ENCODE measurements at places on chromosomes 1 and 21.

DNA sequence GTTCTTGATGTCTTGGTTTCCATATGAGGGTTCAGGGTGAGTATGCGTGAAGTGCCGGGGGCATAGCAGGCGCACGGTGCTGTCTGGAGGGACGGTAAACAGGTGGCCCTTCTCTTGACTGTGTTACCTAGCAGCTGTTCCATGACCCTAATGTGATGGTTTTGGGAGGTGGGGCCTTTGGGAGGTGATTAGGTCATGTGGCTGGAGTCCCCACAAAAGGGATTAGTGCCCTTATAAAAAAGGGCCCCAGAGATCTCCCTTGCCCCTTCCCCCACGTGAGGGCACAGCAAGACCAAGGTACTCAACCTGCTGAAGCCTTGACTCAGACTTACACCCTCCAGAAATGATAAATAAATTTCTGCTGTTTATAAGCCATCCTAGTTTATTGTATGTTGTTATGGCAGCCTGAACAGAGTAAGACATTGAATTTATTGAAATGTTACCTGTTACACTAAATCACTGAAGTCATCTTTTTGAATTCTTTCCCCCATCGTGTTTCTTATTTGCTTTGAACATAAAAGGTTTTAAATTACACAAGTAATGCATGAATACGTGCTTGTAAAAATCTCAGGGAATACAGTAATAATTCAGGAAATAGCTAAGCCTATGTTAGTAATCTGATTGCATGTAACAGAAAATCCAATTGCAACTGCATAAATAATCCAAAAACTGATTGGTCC is 15.6 kb downstream of the TRAPPC10 start:
- no peak for DNase-seq

GRCh38 chr1:230218667-230219066 is 151.6 kb downstream of the GALNT2 start:
- no peak for DNase-seq

DNA sequence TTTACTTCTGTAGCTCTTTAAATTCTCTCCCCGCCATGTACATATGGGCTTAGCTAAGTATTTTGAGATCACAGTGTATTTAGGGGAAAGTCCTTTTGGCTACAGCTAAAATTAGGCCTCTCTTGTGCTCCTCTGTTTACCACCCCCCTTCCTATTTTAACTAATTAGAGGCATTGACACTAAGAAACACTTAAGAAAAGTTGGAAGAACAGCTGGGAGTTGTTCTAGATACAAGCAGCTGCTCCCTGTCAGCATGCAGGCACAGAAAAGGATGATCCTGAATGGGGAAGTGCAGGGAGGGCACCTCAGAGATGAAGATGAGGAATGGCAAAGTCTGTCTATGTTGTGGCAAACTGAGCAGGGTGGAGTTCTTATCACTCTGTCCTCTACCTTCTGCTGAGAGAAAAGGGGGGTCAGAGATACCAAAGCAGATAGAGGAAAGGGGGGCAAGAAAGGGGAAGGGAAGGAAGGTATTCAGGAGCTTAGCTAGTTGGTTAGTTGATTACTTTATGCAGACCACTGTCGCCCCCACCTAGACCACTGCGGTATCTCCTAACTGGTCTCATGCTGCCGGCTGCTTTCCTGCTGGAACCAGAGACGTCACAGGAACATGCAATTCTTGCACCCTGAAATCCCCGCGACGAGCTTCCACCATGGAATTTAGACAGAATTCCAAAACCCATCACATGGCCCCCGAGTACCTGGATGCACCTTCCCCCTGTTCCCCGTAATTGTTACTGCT is 82.4 kb upstream of the HOOK1 start:
- DNase-seq: no peak

DNA sequence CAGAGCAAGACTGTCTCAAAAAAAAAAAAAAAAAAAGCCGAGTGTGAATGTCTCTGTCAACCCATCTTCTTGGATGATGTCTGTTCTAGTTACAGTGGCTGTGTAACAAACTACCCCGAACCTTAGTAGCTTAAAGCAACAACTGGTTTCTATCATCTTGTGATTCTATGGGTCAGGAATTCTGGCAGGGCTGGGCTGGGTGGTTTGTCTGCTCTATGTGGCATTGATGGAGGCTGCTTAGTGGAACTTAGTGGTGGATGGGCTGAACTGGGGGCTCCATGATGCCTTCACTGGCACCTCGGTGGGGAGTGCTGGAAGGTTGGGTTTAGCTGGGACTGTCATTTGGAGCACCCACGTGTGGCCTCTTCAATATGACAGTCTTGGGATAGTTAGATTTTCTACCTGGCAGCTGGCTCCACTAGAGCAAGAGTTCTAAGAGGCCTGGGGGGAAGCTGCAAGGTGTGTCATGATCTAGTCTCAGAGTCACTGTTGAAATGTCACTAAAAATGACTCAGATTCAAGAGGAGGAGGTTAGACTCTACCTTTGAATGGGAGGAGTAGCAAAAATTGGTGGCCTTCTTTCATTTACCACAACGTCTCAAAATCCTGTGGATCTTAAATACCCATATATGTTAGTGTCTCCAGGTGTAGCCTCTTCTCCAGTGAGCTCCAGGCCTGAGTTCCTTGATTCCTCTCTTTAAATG is 18.6 kb downstream of the ACOT11 start:
- no peak for DNase-seq

- DNase-seq: no peak
Observed at GRCh38 chr1:96416111-96416595, 305.4 kb upstream of the PTBP2 start.

DNA sequence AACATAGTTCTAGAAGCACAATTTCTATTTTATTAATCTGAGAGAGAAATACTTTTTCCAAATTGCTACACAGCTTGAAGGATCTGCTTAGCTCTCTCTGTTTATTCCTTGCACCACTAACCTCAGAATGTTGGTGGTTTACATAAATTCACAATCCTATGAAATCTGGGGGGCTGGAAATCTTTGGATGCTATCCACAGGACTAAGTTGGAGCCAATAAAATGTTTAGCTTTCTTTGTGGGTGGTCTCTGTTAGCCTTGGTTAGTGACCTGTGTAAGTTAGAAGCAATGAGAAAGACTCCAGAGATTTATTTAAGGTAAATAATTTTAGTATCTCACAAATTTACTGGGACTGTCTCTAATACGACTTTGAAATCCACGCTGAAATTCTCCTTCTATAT is 418.1 kb downstream of the ADGRL2 start:
- DNase-seq: no peak

- no peak for DNase-seq
Observed at GRCh38 chr1:181981821-181982220, 79.7 kb downstream of the ZNF648 start.

- peak; percentile 57 for DNase-seq
Observed at GRCh38 chr1:75233302-75233929, 99.2 kb downstream of the LHX8 start.

DNA sequence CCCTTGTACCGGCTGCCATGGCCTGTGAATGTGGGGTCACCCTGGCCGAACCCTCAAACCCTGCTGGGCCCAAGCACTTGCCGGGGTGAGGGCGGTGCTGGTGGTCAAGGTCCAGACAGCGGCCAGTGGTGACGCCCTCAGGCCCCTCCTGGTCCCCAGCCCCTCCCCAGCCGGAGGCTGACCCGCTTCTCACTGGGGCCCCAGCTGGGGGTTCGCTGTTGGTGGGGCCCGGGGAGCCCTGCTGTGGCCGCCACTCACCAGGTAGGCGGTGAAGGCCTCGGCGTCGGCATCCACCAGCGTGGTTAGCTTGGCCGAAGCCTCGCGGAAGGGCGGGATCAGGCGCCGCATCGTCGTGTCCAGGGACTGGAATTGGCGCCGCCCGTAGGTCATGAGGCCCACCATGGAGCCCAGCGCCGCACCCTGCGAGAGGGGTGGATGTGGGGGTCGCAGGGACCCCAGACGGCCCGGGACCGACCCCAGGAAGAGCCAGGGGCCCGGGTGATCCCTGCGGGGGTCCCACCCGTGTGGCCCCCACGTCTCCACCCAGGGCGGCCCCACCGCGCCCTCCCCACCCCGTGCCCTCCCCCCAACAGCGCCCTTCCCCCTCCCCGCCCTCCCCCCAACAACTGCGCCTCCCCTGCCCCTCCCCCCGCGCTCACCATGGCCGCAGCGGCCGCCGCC is 10.1 kb downstream of the FTCD start:
- no peak for DNase-seq

- DNase-seq: no peak
Observed at GRCh38 chr1:73659136-73659535, 538.8 kb downstream of the LRRIQ3 start.

- peak; percentile 65 for DNase-seq
Observed at GRCh38 chr1:116556289-116557006, 14.4 kb downstream of the CD58 start.

GRCh38 chr1:203629507-203630082 is 3.0 kb downstream of the ATP2B4 start:
- DNase-seq: peak; percentile 57

GRCh38 chr1:119885903-119886783 is 10.2 kb downstream of the ADAM30 start:
- DNase-seq: peak; percentile 53

GRCh38 chr1:6779089-6779805 is 6.0 kb upstream of the CAMTA1 start:
- no peak for DNase-seq

DNA sequence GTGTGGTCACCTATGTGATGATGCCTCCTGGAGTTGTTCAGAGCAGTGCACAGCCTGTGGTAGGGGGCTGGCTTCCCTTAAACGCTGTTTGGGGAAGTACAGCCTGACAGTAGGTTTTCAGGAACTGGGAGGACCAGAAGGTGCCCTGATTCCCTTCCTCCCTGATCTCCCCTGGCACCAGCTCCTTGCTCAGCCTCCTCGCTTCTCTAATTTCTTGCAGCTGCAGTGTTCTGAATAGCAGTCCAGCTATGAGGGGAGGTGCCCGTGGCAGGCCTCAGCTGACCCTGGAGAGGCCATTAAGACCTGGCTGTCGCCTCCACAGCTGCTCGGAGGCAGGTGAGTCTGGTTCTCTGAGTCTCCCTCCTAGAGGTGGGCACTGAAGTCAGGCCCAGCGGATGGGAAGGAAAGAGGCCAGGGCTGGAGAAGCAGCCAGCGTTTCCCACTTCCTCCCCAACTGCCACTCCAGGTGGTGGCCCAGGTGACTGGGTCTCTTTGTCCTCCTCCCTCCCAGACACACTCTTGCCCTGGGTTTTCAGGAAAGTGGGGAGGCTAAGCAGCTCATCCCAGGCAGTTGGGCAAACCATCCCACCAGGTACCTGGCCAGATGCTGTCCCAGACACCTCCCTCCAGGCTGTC is 52.0 kb upstream of the RPL11 start:
- no peak for DNase-seq

DNA sequence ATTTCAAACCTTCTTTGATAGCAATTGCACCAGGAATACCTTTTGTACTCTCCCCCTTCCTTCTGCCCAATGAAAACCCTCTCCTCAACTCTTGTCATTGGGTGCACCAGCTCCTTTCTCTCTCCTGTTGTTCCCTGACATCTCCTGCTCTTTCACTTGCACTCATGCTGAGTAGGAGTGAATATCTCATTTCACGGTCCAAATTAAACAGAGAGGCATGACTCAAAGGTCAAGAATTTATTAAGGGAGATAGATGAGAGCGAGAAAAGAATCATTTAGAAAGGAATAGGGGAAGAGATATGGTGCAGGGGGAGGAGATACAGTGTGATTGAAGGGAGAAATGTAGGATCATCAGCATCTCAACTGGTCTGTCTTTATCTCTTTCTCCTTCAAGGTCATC is 22.1 kb downstream of the AIM2 start:
- no peak for DNase-seq

DNA sequence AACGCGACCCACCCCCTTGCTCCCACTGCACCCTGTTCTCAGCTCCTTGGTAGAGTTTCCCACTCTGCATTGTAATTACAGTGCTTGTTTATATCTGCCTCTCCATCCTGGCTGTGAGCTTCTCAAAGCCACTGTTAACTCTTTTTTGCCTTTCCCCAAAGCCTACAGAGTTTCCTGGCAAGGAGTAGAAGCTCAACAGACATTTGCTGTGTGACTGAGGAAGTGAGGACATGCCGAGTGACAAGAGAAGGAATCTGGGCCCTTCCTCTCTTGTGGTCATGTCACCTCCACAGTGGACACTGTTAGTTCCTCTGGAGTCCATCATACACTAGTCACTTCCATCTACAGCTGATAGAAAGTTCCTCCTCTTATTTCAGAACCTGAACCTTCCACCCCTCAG is 6.1 kb upstream of the IGSF8 start:
- no peak for DNase-seq

DNA sequence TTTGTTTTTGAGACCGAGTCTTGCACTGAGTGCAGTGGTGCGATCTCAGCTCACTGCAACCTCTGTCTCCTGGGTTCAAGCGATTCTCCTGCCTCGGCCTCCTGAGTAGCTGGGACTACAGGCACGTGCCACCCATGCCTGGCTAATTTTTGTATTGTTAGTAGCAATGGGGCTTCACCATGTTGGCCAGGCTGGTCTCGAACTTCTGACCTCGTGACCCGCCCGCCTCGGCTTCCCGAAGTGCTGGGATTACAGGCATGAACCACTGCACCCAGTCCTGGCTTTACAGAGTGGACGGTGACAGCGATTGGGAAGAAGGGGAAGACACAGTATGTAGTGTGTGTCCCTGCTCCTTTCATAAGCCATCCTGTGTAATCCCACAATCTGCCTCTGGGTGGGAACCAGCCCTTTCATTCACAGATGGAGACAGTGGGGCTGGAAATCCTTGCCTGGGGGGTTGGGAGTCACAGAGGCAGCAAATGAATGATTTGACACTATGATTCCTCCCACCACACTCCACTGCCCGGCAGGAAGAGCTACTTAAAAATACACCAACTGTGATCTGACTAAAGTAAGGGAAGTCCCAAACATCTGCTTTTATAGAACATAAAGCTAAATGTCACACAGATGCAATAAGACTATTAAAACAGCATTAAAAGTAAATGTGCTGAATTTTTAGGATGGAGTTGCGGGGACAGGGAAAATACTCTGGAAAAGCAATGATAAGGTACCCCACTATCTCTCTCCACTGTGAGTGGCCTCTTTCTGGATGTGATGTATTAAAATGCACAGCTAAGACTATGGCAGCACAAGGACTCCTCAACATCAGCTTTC is 4.5 kb downstream of the PARP1 start:
- peak; percentile 44 for DNase-seq

DNA sequence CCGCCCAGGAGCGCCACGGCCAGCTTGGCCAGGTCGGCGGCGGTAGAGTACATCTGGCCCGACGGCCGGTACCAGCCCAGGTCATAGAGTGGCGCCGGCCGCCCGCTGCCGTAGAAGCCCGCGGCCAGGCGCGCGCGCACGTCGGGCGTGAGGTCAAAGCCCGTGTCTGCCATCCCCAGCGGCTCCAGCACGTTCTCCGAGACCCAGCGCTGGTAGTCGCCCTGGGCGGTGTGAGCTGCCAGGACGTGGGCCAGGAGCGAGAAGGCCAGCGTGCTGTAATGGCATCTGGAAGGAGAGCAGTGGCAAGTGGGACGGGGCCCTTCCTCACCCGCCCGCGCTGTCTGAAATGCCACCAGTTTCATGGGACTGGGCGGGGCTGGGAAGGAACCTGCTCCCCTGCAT is 18.9 kb downstream of the LACTBL1 start:
- no peak for DNase-seq

DNA sequence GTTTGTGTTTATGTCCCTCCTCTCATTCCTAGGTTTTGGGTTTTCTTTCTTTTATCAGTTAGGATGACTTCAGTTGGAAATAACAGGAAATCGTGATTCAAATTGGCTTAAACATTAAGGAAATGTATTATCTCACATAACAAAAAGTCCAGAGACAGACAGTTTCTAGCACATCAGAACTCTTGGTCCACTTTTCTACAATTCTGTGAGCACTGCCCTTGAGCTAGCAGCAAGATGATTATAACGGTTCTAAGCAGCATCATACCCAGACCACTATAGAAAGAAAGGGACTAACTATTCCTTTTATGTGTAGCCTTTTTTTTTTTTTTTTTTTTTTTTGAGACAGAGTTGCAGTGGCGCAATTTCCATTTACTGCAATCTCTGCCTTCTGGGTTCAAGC is 18.9 kb downstream of the FCGR2B start:
- no peak for DNase-seq

GRCh38 chr1:93827633-93828366 is 51.2 kb downstream of the DNTTIP2 start:
- no peak for DNase-seq

All from B cell (primary cell).